ENCODE measurements at places on chromosomes 1 and 21. TPM values are rescaled to one million over a fixed set of nuclear protein-coding genes. Genes with fewer than 3 reads are reported as not detected.

- no peak for DNase-seq
Observed at GRCh38 chr1:18109058-18109755, 1.6 kb downstream of the IGSF21 start.

- DNase-seq = no peak
Observed at GRCh38 chr1:166066107-166066506, 100.7 kb downstream of the FAM78B start.

- no peak for DNase-seq
Observed at GRCh38 chr1:169869426-169869825, 24.3 kb downstream of the SCYL3 start.

DNA sequence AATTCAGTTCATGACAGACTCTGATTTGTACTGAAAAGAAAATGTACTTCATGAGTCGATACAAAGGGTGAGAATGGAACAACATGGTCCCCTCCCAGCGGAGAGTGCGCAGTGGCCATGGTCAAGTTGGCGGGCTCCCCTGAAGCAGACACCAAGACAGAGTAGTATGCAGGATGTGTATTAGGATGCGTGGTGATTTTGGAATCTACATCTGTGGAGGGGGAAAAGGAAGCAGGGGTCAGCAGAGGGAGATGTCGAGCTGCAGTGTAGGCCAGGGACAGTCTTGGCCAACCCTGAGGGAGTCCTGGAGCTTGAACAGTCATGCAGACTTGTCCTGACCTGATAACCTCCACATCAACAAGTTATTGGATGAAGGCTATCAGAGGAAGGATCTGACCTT is 481.0 kb downstream of the OMA1 start:
- DNase-seq = peak; percentile 73

GRCh38 chr1:89603651-89604413 is 29.1 kb upstream of the LRRC8C start:
- no peak for DNase-seq

GRCh38 chr1:201982082-201982622 is 296 bp upstream of the RNPEP start:
- DNase-seq = peak; percentile 81

GRCh38 chr1:208637181-208637580 is 393.0 kb upstream of the PLXNA2 start:
- DNase-seq = no peak

GRCh38 chr1:207883660-207884250 is 27.2 kb downstream of the CD34 start:
- no peak for DNase-seq

- no peak for DNase-seq
Observed at GRCh38 chr21:42539931-42540343, 26.3 kb downstream of the SLC37A1 start.

- DNase-seq = no peak
Observed at GRCh38 chr21:44568261-44568660, 5.3 kb upstream of the KRTAP10-4 start.

GRCh38 chr1:56824938-56825337 is 5.7 kb upstream of the FYB2 start:
- no peak for DNase-seq

- no peak for DNase-seq
Observed at GRCh38 chr1:212677573-212677972, 22.1 kb downstream of the BATF3 start.

- DNase-seq = no peak
Observed at GRCh38 chr1:84430546-84430945, 32.3 kb downstream of the DNASE2B start.

DNA sequence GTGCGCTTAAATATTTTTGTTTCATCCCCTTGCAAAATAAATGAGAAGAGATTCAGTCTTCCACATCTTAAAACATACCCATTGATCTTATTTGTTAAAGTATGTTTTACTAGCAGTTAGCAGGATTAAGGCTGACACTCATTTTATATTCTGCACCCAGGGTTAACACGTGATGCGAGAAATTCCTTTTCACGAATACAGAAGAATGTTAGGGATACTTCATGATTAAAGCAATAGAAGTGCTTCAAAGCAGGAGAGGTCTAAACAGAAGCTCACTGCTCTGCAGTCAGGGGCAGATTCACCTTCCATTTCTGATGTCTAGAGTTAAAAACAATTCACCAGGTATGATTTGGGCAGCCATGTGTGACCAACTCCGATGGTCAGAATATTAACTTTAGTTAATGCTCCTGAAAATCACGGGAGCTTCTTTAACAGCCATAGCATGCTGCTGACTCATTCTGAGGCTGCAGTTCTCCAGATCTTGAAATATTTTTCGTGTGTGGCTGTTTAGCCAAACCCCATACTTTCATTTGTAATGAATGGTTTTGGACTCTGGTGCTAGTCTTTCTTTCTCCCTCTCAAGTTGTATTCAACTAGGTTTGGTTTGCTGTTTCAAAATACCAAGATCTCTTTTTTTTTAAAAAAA is 19.7 kb downstream of the BCAR3 start:
- no peak for DNase-seq

DNA sequence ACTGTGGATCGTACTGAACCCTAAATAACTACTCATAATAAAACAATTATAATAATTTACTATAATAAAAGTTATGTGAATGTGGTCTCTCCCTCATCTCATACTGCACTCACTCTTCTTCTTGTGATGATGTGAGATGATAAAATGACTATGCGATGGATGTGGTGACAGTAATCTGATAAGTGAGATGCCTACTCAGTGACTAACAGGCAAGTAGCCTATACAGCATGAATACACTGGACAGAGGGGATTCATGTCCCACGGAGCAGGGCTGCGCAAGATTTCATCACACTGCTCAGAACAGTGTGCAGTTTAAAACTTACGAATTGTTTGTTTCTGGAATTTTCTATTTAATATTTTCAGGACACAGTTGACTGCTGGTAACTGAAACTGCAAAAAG is 304.0 kb downstream of the DUSP10 start:
- DNase-seq = no peak

DNA sequence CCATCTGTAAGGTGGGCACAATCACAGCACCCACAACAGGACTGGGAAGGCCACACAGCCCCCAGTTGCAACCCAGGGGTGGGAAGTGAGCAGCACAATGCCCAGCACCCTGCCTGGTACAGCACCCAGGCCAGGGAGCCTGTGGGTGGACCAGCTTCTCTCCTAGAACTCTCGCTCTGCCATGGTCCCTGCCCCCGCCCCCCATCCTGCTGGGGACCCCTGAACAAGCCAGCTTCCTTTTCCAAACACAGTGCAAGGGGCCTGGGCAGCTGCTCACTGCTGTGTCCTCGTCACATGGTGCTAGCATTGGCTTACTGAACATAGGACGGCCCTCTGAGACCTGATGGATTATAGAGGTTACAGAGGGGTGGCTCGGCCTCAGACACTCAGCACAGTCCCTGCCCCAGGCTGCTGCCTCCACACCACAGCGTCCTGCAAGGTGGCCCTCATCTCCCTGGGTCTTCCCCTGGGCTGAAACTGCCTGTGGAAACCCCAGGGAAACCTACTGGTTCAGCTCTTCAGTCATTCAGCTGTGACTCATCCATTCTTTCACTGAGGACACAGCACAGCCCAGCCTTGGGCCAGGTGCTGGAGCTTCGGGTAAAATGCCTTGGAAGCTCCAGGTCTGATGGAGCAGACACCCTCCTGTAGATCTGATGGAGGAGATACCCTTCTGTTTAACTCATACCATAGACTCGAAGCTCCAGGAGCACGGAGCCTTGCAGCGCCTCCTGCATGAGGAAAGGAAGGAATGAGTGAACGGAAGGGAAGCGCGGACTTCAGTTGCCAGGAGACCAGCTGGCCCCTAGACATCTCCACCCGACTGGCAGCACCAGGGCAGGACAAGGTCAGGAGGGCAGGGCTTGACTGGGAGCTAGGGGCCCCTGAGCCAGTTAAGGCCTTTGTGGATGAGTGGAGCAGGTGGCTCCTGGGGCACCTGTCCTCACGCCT is 8.1 kb upstream of the PRDM16 start:
- no peak for DNase-seq

DNA sequence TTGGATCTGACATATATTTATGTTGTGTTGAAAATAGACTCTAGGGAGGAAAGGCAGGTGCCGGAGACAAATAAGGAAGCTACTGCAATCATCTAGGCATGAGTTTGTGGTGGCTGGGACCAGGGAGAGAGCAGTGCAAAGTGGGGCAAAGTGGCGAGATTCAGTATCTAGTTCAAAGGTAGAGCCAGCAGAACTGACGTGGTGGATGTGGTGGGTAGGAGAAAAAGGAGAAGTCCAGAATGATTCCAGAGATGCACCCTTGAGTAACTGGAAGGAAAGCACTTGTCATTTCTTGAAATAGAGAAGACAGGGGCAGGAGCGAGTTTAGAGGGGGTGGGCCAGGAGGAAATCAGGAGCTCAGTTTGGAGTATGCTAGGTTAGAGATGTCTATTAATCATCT is 275.2 kb downstream of the KAZN start:
- no peak for DNase-seq

DNA sequence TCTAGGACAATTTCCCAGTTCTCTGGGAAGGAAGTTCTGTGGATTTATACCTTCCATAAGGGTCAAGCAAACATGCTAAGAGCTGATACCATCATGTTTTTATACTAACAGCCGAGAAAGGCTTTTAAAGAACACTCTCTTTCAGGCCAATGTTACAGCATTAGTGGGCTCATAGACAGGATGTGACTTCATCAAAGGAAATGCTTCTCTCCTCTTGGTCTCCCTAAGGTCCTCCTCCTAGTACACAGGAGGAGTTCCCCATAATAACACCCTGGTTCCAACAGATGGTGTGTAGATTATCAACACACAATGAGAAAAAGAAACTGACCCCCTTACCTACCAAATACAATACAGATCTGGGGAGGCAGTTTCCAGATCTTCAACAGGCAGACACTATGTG is 26.7 kb upstream of the GLIS1 start:
- DNase-seq = no peak

- no peak for DNase-seq
Observed at GRCh38 chr1:175678471-175678870, 64.9 kb downstream of the TNR start.

DNA sequence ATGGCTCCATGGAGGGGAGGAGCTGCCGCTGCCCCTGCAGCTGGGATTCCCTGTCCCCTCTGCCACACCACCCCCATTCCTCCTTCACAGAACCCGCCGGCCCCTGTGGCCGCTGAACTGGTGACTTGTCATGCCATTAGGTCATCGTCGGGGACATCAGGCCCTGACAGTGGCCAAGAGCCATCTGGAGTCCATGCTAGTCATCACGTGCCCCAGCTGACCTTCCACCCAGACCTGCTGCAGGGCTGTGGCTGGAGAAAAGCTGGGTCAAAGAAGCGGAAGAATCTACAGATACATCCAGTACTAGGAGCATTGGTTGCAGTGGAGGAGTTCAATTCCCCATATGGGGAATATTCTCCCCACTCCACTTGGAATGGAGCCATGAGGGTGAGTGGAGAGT is 78.1 kb downstream of the KCNJ15 start:
- DNase-seq = no peak

DNA sequence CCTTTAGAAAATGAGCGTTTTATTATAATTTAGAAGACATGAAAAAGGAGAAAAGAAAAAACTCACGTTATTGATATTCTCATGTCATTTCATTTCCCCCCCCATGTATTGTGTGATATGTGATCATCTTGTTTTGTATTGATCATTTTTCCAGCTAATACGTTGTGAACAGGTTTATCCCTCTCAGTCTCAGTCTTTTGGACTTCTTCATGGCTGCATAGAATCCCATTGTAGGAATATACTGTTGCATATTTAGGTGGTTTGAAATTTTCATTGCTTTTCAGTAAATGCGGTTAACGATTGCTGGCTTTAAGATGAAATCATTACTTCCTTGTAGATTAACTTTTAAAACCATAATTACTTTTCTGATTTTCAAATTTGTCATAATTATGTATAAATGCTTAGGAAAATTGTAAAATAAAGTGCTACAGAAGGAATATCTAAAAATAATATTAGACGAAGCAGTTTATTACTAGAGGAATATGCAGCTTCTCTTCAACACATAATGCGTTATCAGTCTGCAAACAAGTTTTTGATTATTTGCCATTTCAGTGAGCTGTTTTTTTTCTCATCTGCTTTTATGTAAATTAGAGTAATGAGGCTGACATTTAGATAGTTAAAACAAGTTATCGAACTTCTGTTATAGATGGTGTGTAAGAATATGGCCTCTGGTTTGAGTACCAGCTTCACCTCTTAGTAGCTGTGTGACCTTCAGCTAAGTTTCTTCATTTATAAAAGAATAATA is 1.8 kb downstream of the SON start:
- DNase-seq = no peak

GRCh38 chr1:212229654-212230053 is 55.6 kb upstream of the PPP2R5A start:
- no peak for DNase-seq

DNA sequence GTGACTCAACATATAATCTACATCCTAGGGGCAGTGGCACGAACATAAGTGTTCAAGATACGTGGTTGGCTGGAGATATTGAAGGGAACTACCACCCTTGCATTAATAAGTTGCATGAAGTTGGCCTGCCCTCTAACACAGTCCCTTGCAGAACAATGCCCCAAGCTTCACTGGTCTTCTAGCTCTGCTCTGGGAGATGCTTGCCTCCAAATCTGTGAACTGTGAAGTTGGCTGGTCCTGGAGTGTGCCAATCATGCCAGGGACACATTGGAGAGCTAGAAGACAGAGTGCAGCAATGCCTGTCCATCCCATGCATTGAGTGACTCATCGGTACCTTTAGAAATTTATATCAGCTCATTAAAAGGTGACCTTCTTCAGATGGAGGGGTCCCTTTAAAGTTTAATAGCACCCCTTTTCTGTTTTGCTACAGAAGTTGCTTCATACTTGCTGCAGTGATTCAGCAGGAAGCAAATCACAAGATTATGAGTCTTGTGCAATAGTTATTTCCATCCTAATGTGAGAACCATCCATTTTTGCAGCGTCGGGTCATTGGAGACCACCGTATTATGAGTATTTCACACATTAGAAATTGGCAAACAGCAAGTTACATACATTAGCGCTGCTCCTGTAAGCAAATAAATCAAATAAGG is 55.2 kb upstream of the KAZN start:
- no peak for DNase-seq

DNA sequence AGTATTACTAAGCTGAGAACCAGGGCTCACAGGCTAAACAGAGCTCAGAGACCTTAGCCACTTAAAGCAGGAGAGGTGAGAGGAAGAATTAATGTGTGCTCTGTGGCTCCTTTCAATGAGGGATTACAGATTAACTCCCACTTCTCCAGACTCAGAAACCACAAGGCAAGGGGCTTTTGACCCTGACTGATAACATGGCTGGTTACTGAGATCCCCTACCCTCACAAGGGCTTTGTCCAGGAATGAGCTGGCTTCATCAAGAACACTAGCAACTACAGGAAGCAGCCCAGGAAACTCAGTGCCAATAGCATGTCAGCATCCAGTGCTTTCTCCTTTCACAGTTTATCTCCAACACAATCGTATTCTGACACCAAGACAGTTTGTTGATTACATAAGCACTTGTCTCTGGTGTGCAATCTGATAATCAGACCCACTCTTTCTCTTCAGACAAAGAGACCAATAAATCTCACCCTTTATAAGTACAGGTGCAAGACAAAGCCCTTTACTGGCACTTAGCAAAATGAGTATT is 38.8 kb downstream of the ERI3 start:
- DNase-seq = peak; percentile 48

The FCRL4 gene
- not detected for total RNA-seq

The CD1B gene
- total RNA-seq = not detected

The VSIG8 gene
- not detected for total RNA-seq

The ERG gene
- not detected for total RNA-seq

The WNT3A gene
- not detected for total RNA-seq

The PM20D1 gene
- total RNA-seq = not detected

The AADACL3 gene
- not detected for total RNA-seq

The RSPO1 gene
- total RNA-seq = not detected

The GGPS1 gene
- total RNA-seq = 45.3 TPM

The LIN28A gene
- not detected for total RNA-seq
